WTC11 (cell line): ENCODE measurements at places on chromosomes 1 and 21.

- DNase-seq, result no peak
Measured at GRCh38 chr1:43796111-43796581, 88.8 kb downstream of the ST3GAL3 start.

DNA sequence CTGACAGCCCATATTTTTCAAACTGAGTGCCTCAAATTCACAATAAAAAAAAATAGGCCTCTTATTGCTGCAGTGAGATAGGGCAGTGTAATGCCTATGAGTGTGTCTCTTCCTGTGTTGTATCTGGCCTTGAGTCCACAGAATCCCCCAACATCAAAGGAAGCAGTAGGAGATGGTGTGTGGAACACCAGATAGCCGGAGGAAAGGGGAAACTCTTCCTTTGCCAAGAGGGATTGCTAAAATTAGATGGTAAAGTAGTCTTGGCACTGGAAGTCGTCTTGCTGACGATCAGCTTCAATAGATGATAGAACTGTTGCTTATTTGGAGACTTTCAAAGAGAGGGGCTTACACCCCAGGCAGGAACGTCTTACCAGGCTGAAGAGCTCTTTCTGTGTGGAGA is 51.8 kb downstream of the RUNX1 start:
- DNase-seq, result no peak

GRCh38 chr21:27528697-27529096 is 561.8 kb upstream of the ADAMTS5 start:
- no peak for DNase-seq

DNA sequence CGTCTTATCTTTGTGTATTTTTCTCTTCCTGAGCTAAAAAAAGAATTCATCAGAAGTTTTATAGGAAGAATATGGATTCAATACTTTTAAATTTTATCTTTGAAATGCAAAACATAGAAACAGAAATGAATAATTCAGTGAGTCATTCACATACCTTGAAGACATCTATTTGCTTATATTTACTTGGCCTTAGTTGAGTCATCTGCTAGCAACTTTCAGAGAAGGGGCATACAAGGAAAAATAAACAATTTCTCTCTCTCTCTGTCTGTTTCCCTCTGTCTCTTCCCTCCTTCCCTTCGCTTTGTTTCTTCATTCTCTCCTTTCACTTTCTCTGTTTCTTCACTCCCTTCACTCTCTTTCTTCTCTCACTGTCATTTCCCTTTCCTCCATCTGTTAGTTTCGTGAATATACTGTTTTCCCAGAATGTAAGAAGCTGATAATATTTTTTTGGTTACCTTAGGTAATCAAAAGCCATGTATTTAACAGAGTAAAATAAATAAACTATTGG is 477.2 kb downstream of the BRINP3 start:
- DNase-seq, result no peak

DNA sequence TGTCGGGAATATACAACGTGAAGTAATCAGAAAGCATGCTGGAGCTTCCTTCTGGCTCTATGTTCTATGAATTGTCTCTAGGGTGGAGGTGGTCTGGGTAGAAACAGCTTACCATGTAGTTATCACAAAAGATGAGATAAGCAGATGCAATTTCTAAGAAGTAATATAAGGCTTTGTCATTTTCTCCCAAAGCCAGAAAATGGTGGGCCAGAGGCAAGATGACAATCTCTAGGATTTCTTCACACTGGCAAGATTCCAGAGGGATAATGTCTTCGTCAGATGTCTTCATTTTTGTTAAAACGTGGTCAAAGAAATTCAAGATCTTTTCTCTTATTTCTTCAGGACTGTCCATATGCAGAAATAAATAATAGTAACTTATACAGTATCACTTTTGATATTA is 77.7 kb downstream of the ADCY10 start:
- DNase-seq, result no peak

DNA sequence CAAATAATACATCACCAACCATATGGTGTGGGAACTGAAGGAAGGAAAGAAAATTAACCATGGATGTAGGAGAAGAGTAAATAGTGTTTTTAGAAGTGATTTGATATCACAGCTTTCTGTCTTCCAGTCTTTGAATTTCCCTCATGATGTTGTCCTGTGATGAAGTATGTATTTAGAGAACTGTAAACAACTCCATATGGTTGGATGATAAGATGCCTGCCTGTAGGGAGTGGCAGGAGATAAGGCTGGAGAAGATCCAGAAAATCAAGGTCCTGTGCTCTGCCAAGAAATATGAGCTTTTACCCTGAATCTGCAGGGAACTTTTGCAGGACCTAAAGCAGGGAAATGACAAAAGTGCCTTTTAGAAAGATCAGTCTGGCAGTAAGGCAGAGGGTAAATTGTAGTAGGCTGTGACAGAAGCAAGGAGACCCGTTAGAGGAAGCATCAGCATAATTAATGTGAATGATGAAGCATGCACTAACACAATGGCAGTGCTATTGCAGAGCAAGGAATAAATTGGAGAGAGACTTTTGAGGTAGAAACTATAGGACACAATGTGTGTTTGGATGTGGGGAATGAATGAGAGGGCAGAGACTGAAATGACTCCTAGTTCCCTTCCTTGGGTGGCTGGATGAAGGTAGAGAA is 21.9 kb downstream of the CEPT1 start:
- no peak for DNase-seq

DNA sequence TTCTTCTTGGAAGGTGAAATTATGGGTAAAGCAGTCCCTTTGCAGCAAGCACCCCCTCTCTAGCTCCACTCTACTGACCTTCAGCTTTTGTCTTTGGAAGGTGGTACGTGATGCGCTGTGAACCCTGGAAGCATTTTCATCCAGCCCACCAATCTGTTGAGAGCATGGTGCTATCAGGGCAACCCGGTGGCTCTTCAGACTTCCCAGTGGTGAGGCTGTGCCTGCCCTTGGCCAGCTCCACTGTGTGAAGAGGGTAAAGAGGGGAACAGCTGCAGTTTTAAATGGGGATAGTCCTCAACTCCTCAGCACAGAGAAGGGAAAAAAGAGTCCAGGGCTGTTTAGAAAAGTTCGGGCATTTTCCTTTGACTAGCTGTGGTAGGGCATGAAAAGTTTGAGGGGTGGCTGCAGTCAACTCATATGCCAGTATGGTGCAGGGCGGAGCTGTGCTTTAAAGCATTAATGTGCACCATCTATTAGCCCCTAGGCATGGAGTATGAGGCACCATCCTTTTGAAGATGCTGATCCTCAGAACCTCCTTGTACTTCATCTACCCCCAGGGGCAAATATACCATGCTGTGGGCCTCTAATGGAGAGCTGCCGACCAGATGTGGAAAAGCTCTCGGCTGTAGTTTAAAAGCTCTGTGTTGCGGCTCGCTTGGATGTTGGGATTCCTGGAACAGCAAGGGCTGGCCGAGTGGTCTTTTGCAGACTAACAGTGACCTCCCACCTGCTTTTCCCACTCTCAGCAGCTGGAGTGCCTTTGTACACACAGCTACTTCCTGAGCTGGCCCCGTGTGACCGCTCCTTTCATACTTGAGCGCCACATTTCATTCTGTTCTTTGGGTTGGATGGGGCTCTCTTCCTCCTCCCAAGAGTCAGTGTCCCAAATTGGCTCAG is 123.0 kb downstream of the PEX14 start:
- DNase-seq, result no peak

- no peak for DNase-seq
Measured at GRCh38 chr21:17527240-17527639, 14.4 kb downstream of the CXADR start.

GRCh38 chr1:66788231-66788939 is 12.7 kb downstream of the INSL5 start:
- DNase-seq, result no peak

DNA sequence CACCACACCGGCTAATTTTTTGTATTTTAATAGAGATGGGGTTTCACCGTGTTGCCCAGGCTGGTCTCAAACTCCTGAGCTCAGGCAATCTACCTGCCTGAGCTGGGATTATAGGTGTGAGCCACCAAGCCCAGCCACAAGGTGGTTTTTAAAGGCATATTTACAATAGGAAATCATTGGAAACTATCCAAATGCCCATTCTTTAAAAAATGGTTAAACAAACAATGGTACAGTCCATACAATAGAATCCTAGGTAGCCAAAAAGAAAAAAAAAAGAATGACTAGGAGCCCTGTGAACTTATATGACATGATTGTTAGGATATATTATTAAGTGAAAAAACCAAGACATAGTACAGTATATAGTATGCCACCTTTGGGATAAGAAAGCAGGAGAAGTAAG is 5.3 kb downstream of the ATP2B4 start:
- DNase-seq, result no peak

- peak; percentile 92 for DNase-seq
Measured at GRCh38 chr1:32892368-32893197, 6.3 kb downstream of the HPCA start.

- no peak for DNase-seq
Measured at GRCh38 chr1:162823231-162823630, 32.7 kb downstream of the HSD17B7 start.

- no peak for DNase-seq
Measured at GRCh38 chr21:29430576-29430975, 131.9 kb downstream of the BACH1 start.

GRCh38 chr1:38134294-38134755 is 87.7 kb upstream of the POU3F1 start:
- no peak for DNase-seq
